Bone marrow (tissue), 2 donors: ENCODE measurements at places on chromosomes 11 and 22.

GRCh38 chr22:46851941-46852340 lies 89.5 kb downstream of the TBC1D22A start:
- DNase-seq = no peak

DNA sequence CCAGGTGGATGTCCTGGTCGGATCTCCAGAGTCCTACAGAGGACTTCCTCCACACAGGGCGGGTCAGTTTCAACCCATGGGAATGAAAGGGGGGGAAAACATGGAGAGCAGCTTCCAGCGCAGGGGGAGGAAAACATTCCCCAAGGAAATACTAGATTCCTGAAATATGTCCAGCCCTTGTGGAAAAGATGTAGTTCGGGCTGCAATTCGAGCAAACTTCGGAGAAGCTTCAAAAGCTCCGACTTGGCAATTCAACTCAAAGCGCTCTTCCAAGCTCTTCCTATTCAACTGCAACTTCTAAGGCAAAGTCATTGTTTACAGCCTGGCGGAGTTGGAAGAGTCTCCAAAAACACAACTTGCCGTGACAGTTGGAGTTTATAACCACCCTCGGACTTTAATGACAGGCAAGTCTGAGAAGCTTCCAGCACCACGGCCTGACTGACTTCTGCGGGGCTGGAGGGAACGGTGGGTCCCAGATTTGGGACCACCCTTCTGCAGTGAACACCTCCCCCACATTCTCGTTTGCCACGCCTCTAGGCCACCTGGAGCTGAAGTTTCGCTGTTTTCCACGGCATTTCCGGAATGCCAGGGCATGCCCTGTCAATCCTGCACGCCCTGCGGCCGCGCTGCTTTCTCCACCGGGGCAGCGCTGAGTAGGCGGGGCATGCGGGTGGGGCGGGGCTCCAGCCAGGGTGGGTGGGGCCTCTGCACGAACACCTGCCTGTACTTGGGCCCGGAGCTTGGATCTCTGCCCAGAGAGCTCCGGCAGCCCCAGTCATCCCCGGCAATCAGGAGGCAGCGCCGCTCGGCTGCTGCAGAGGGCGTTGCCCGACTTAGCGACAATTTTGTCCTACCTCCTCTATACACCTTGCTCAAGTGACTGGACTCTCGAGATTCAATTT lies 49.0 kb upstream of the BIRC3 start:
- DNase-seq = no peak

- DNase-seq = no peak
These were observed at the start of gene RHOG for GRCh38 chr11:3840870-3841425. RHOG (minus strand) TSS chr11:3840959; CDS start chr11:3828138, 12,821 bp downstream.

- no peak for DNase-seq
These were observed 220.0 kb downstream of the INSC start for GRCh38 chr11:15334766-15335165.

GRCh38 chr22:25672289-25673084 lies 69.5 kb upstream of the MYO18B start:
- DNase-seq = no peak

- no peak for DNase-seq
These were observed 135.0 kb downstream of the CSNK2A3 start for GRCh38 chr11:11217929-11218628.

DNA sequence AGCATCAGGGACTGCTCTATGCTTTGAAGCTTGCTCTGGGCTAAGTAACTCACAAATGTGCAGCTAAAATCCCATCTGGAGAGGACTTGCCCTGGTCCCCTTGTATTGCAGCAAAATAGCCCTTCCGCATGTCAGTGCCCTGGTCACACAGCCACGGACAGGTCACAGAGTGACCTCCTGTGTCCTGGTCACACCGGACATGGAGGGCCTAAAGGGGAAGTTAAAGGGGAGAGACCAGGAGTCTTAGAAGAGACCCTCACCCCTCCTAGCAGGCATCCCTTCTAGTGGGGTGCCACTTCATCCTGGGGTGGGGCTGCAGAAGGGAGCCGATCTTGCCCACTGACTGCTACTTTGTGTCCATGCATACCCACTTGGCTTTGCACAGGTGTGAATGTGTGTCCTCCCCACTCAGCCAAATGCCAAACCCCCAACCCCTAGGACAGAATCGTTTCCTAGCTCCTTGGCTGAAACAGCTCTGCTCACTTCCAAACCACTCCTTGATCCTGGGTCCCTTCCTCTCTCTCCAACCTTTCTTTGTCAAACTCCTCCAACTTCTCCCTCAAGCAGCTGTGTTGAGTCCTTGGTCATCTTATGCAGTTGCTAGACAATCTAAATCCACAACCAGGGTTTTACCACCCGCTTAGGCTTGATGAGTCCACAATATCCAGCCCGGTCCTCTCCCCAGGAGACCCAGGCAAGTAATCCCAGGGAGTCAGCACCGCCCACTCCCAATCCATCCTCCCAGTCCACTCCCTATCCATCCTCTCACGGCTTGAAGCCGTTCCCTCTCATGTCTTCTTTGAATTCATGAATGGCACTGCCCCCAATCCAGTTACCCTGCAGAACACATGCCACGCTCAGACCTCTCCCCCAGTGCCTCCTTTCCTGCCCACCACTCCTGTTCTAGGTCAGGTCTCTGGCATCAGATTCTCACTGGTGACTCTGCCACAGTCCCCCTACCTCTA lies 3.3 kb upstream of the FXYD6 start:
- DNase-seq = no peak

- no peak for DNase-seq
These were observed 35.9 kb upstream of the TTC12 start for GRCh38 chr11:113278481-113278880.
